ENCODE measurements at places on chromosomes 4 and X.

DNA sequence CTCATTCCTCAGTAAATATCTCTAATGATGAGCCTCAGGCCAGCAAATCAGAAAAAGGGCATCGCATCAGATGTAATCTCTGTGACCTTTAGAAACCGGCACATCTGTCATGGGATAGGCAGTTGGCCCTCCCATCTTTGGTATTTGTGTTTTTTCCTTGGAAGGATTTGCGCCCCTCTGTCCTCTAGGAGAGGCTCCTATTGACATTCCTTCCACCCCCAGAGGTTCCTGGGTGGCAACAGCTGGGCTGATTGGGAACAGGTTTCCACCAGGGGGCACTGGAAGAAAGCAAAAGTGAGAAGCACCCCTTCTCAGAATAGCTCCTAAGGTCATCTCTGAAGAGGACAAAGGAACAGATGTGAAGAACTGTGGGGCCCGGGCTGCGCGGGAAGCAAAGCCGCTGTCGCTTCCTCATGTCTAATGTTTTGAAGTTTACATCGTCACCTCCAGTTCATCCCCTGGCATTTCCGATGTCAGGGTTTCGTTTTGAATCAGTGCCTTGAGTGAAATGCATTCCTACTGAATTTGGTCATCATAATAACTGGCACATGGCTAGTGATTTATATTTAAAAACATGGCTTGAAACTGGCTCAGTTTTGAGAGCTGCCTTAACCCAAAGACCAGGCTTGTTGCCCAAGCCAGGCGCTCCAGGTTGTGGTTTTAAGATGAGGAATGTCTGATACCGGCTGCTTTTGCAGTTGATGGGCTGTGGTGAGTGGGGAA lies 6.2 kb downstream of the TXK start:
- DNase-seq: peak; percentile 73

GRCh38 chrX:74781507-74782034 lies 143.7 kb downstream of the NEXMIF start:
- no peak for DNase-seq

DNA sequence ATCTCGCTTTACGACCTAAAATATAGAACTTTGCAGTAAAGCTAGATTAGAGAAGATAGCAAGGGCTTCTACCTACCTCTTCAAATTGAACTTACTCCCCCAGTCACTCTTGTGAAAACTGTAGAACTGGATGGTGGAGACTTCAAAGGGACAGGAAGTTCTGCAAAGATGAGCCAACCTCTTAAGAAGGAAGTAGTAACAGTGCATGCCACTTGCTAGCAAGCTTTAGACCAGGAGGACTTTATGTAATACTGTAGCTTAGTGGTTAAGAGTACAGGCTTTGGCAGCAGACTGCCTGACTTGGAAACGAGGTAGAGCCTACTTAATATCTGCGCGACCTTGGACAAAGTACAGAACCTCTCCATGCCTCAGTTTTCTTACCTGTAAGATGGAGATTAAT lies 27.5 kb upstream of the VBP1 start:
- peak; percentile 3 for DNase-seq

DNA sequence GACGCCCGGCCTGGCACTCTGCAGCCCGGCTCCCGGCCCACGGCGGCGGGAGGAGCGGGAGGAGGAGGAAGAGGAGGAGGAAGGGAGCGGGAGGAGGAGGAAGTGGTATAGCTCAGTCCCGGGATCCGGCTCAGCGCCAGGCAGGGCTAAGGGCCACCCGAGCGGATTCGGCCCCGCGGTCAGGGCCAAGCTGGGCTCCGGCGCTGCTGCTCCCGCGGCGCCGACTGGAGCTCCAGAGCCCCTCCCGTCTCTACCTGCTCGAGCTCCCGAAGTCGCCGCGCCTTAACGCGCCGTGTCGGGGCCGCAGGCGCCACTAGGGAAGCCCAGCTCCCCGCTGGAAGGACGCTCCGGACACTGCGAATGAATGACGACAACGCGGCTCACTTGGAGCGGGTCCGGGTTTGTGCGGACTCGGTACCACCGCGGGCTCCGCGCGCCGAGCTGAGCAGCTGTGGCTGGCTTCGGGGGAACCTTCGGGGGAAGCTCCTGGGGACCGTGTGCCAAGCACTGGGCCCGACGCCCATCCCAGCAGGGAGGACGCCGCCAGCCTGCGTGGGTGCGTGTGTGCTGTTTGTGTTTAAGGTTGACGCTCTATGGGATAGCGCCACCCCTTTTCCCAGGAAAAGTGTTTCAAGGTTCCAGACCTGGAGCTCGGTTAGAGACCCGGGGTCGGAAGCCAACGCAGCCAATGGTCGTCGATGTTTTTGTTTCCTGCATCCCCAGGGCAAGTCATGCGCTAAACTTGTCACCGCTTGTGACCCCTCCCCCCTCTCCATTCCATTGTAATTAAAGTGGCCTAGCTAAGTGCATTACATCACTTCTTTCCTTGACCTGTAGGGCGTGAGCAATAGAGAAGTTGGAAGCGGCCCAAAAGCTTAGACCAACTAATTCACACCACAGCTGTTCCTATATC lies at the start of gene TBC1D9:
Gene TBC1D9 (minus strand): TSS at position 67 of the 913 bp plus-strand sequence. CDS start 340 bp downstream, outside the sequence.
- DNase-seq: peak; percentile 79

DNA sequence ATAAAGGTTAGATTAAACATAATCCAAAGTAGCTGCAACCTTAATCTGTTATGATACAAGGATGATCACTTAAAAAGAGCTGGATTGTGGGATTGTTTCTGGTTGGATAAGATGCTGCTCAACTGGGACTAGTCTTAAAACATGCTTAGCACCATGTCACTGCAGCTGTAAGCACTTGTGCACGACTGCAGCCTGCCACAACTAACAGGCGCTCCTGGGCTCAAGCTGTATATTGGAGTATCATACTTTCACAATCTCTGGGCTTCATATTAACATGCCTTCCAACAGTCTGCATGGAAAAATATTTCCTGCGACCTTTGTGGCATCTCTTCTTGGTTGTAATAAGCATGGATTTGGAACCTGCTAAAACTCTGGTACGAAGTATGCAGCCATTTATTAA lies 493.0 kb upstream of the PITX2 start:
- DNase-seq: no peak

DNA sequence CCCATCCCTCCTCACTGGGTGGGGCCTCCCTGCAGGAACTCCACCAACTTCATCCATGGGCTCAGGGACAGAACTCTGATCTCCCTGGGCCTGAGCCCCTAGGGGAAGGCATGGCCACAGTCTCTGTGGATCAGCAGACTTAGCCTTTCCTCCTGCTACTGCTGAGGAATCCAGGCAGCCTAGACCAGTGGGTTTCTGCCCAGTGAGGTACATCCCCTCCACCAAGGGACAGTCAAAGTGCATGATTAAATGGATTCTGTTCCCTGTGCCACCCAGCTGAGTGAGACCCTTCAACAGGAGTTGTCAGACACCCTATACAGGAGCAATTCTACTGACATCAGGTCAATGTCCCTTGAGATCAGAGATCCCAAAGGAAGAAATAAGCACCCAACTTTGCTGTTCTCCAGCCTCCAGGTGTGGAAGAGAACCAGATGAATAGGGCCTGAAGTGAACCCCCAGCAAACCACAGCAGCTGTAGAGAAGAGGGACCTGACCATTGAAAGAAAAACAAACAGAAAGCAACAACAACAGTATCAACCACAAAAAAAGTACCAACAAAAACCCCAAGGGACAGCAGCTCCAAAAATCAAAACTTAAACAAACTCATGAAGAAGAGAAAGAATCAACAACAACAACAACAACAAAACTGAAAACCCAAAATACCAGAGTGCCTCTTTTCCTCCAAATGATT lies 84.8 kb downstream of the CHIC1 start:
- DNase-seq: no peak

DNA sequence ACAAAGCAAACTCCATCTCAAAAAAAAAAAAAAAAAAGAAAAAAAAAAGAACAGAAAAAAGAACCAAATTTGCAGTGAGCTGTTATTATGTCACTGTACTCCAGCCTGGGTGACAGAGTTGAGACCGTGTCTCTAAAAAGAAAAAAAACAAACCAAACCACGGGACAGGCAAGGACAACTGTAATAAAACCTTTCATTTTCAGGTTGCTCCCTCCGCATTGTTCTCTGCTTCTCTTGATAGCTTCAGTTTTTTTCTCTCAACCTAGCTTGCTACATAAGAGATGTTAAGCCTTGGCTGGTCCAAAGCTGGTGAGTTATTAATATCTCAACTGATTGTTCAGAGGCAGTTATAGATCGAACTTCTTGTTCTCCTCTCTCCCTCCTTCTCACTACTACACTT lies 23.1 kb upstream of the ELF2 start:
- no peak for DNase-seq

DNA sequence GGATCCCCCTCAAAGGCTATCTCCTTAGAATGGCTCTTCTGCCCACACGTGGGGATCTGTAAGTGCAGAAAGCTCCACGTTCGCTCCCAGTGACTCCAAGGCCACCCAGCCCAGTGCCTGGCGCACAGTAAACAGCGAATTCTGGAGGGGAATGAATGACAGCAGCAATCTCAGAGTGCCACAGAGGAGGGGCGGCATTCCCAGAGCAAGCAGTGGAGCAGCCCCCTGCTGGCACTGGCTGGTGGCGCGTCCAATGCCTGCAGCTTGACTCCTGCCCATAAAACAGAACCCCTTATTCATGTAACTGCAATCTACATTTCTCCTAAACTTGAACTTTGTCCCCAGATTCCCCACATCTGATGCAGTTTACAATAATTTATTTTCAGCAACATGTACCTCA lies 6.9 kb upstream of the HELT start:
- no peak for DNase-seq

All from stomach (tissue), 19 donors.